Activated T-helper 9 cell treated with anti-CD3 and anti-CD28 coated beads, Interleukin-2, amount 50 U/mL, for 16 hours (primary cell): ENCODE measurements at places on chromosomes 5 and 9.

GRCh38 chr5:34498572-34498971, 157.6 kb upstream of the RAI14 start:
- DNase-seq: no peak

GRCh38 chr5:122183098-122183787, 53.9 kb downstream of the ZNF474 start:
- DNase-seq: no peak

- no peak for DNase-seq
Measured at GRCh38 chr5:116062352-116062751, 22.5 kb upstream of the COMMD10 start.

GRCh38 chr5:17216176-17216973, 1.1 kb upstream of the BASP1 start:
- DNase-seq: no peak

DNA sequence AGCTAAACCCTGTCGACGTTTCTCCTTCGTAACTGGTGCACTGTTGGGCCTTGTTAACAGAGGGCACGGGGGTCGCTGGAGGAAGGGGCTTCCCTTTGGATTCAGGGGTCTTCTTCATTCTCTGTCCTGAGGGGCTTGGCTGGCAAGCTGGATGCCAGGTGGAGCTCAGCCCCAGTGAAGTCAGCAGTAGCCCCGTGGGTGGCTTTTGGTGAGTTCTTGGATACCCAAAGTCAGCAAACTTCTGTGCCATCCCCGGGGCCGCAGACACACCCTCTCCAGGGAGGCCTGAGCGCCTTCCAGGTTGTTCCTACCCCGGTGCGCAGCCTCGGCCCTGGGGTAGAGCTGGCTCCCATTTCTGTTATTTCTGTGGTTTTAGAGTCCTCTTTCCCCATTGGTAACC, 12.3 kb upstream of the OBP2A start:
- DNase-seq: no peak

- no peak for DNase-seq
Measured at GRCh38 chr9:32677931-32678330, 42.5 kb upstream of the TAF1L start.
